Activated T-helper 1 cell treated with anti-CD3 and anti-CD28 coated beads, Interleukin-2, amount 50 U/mL, for 16 hours (primary cell): ENCODE measurements at places on chromosomes 16 and 17.

DNA sequence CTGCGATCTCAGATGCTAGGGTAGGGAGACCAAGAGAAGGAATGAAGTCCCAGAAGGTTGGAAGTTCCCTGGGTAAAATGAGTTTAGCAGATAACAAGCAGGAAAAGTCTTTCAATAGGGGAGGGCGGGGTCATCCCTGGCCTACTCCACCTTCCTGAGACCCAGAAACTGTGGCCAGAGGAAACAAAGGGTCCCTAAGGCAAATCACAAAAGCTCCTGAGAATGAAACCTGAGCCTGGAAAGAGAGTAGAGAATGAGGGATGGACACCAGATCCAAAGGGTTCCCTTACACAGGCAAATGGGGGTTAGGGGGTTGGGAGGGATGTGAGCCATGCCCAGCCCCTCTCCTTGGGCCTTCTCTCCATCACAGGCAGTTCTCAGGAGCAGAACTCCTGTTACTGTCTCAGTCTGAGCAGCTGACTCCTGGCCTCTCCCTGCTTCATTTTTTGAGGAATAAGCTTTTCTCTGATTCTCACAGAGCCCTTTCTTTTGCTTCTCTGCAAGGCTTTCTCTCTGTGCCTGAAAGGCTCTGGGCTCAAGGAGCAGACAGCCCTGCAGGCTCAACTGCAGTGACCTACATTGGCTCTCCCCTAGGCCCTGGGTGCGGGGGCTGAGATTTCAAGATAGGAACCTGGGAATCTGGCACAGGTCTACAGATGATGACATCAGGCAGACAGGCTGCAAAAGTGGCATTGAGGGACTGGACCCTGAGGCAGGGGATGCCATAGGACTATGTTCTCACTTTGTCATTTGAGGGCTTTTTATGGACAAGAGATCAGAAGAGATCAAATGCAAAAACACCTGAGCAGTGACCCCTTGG lies 9.8 kb upstream of the NR1D1 start:
- no peak for DNase-seq

- DNase-seq = no peak
Observed at GRCh38 chr17:40886090-40886489, 1.0 kb upstream of the KRT20 start.

DNA sequence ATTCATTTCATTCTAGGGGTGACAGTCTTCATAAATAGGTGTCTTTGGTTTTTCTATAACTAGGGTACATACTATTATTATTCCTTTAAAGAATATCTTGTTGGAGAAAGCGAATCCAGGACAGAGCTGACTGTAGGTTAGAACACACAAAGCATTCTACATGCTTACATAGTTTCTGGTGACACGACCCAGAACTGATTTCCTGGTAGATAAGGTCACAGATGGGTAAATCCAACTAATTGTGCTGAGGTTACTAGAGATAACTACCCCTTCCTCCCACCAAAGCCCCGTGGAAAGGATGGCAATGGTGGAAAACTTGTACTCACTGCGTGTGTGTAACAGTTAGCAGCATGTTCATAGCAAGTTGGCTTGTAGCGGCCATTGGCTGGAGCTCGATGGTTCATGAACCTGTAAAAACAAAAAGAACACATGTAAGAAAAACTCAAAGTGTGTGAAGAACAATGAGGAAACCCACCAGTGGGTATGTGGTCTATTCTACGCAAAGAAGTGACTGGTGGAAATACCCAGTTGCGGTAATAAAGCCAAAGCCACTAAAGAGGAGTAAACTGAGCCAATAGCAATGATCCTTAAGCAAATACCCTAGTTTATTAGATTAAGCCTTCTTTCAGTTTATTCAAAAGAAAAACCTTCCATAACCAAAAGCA lies 7.7 kb downstream of the MMD start:
- DNase-seq = no peak

DNA sequence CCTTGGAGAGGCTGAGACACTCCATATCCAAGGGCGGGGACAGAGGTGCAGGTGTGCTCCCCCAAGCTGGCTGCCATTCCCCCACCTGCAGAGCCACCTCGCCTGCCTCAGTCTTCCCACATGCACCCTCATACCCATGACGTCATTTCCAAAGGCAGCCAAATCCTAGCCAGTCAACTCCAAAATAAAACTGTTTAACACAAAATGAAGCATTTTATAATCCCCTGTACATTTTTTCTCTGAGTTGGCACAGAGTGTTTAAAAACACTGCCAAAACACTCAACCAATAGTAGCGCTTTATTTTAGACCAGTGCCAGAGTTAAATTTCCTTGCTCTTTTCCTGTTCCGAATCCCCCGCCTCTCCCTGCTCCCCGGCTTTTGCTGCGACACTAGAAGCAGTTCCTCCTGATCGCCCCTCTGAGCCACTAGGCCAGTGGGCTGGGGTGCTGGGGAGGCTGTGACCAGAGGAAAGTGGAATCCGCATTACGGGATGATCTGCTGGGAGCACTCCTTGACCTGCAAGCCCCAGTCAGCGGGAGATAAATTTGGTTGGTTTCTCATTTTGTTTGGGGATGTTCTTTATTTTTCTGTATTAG lies 139.5 kb downstream of the ZNF423 start:
- no peak for DNase-seq

DNA sequence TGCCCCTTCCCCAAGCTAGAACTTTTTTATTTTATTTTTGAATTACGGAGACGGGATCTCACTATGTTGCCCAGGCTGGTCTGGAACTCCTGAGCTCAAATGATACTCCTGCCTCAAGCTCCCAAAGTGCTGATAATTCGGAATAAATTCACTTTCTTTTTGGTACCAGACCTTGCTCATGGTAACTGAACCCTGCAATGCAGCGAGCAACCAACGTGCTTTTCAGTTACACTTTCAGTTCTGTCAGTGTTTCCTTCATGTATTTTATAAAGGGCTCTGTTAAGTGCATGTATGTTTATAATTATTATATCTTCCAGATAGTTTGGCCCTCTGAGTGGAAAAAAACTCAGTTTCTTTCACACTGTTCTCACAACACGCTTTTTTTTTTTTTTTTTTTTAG lies 13.9 kb downstream of the C16orf96 start:
- no peak for DNase-seq

DNA sequence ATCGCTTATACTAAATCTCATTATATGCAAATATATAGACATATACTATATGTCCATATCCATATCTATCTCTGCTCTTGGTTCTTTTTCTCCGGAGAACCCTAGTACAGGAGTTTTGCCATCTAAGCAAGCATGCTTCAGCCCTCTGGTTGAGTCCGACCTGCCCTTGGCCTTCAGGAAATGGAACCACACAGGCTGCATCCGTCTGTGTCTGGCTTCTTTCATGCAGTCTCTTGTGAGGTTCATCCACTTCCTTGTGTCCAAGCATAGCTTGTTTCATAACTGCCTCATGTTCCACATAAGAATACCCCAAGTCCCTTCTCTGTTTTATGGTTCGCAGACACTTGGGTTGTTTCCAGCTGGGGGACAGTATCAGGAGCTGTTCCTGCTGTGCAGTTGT lies 16.8 kb downstream of the SNX20 start:
- DNase-seq = no peak

GRCh38 chr17:11412654-11413053 lies 171.6 kb downstream of the SHISA6 start:
- DNase-seq = no peak

DNA sequence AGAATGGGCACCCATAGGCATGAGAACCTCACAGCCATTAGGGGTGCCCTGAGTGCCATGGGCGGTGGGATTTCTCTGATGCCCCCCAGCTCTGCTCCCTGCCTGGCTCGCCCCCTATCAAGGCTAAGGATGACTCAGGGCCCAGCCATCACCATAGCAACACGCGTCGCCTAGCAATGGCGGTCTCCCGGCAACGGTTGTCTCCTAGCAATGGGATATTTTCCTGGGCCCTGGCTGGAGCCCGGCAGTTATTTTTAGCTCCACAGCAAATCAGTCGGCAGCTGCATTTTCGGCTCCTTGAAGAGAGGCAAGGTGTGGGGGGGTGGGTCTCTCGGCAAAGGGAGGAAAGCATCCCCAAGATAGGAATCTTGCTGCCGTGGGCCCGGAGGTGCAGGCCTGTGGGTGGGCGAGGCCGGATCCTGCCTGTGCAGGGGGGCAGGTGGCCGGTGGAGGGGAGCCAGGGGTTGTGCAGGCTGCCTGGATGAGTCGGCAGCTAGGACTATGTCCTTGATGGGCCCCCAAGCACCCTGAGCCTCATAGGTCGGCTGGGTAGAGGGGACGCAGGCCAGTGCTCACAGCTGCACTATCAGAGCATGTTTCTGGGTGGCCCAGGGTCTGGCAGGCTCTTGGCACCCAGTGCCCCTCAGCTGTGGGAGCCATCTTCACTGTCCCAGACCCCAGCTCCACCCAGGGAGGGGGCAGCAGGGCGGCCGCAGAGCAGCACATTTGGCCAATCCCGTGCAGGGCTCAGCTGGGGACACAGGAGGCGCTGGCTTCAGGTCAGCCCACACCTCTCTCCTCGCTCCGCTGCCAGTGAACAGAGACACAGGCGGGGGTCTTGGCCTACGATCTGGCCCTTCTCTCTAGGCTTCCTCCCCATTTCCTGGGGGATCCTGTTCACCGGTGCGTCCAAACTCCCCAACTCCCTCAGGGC lies 4.2 kb upstream of the FBXL16 start:
- DNase-seq = no peak

DNA sequence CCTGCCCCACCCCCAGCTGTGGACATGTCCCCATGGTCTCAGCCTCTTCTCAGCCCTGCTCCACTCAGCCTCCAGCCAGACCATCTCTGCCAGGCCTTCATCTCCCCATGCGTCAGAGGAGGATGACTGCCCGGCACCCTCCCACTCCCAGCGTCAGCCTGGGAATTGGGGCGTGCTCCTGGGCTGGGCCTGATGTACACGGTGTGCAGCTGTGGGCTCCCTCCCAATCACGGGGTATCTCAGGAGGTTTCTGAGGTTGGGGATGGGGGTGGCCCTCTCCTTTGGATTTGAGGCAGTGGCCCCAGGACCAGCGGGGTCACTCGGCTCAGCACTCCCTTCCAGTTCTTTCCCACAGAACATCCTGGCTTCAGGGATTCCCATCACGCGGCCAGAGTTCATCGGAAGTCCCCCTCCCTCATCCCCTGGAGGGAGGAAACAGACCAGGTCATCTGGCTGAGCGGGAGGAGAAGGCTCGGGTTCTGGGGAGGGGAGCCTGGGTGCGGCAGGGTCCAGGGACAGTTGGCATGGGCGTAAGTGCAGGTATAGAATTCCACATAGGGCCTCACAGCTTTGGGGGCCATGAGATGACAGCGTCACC lies 36.9 kb downstream of the SOCS3 start:
- no peak for DNase-seq

- no peak for DNase-seq
Observed at GRCh38 chr17:46772475-46773220, 45.8 kb downstream of the WNT3 start.

DNA sequence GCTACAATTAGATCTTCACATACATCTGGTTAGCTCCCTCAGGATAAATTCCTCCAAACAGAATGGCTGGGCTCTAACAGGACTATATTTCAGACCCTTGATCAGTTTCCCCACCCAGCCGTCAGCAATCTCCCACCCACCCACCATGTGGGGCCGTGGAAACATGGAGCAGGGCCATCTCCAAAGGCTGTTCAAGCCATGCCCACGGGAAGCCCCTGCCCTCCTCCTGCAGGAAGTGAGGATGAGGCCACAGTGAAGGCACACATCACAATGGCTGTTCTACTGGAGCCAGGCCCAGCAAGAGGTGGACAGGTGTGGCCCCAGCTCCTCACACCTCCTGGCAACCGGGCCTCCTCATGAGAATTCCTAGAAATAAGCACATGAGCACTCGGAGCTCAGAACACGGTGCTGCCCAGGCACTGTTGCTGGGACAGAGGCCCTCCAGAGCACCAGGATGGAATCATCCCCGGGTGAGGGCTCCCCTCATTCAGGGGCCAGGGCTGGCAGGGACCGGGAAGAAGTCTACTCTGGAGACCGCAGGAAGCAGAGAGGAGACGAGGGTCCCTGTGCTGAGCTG lies at the start of gene LITAFD:
TSS of gene LITAFD (plus strand) at position 311 of the 577 bp plus-strand sequence. CDS start 2,005 bp downstream, outside the sequence.
- no peak for DNase-seq

- no peak for DNase-seq
Observed at GRCh38 chr17:37168731-37169353, 206.9 kb upstream of the C17orf78 start.
